ENCODE measurements at places on chromosomes 3 and 15. TPM values are rescaled to one million over a fixed set of nuclear protein-coding genes. Genes with fewer than 3 reads are reported as not detected.

DNA sequence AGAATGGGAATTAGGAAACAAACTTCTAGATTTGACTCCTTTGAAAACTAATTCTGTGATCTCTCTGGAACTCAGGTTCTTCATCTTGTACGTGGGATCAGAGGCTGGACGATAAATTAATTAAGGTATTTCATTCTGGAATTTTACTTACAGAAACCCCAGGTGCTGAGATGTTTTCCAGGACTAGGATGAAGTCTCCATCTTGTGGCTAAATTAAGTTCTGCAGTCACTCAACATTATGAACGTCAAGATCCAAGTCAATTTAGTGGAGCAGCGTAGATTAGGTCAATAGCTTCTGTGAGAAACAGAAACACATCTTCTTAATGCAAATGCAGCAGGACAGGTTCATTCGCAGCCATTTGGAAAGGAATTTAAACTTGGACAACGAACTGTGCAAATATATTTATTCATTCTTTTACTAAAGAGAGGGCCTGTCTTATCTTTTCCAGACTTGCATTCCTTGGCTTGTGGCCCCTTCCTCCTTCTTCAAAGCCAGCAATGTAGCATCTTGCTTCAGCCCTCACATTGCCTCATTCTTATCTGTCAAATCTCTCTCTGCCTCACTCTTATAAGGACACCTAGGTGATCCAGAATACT, 26.7 kb upstream of the TMC3 start:
- DNase-seq, result no peak

GOLGA8S gene
- total RNA-seq, result 0.65 TPM

GUCA1C gene
- total RNA-seq, result not detected

PXYLP1 gene
- 26.3 TPM for total RNA-seq

CCR9 gene
- not detected for total RNA-seq

All from ureter (tissue), 1 donor.